Prostate gland (tissue), 2 donors: ENCODE measurements at places on chromosomes 11 and 22.

DNA sequence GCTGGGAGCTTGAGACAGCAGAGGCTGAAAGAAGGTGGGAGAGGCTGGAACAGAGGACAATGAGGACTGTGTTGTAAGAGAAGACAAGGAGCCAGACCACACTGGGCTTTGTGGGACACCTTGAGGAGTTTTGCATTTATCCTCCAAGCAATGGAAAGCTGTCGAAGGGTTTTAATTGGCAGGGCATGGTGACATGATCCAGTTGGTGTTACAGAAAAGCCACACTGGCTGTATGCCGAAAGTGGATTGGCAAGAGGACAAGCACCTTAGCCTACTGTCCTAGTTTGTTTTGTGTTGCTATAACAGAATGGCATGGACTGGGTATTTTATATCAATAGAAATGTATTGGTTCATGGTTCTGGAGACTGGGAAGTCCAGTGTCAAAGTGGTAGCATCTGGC lies 14.0 kb upstream of the APLNR start:
- no peak for DNase-seq

GRCh38 chr11:36672815-36673450 lies 74.9 kb upstream of the RAG2 start:
- peak; percentile 32 for DNase-seq

DNA sequence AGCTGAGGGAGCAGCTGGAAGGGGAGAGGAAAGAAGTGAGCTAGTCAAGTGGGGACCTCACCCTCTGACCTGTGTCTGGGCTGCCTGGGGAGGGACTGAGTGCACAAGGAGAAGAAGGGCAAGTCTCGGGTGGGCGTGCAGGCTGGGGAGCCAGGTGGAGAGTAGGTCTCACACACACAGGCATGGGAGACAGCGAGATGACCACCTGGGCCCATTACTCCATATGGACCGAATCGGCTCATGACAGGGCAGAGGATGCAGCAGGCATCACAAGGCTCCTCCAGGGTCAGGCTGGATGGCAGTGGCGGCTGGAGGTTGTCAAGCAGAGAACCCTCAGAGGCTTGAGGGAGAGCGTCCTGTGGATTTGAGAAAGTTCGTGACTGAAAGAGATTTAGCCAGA lies 63.5 kb downstream of the CEP164 start:
- DNase-seq = no peak

GRCh38 chr11:94630221-94630620 lies 63.1 kb downstream of the PIWIL4 start:
- no peak for DNase-seq

- no peak for DNase-seq
Observed at GRCh38 chr11:34564406-34564805, 50.8 kb upstream of the ELF5 start.

GRCh38 chr11:102192349-102193066 lies 82.3 kb downstream of the YAP1 start:
- no peak for DNase-seq

DNA sequence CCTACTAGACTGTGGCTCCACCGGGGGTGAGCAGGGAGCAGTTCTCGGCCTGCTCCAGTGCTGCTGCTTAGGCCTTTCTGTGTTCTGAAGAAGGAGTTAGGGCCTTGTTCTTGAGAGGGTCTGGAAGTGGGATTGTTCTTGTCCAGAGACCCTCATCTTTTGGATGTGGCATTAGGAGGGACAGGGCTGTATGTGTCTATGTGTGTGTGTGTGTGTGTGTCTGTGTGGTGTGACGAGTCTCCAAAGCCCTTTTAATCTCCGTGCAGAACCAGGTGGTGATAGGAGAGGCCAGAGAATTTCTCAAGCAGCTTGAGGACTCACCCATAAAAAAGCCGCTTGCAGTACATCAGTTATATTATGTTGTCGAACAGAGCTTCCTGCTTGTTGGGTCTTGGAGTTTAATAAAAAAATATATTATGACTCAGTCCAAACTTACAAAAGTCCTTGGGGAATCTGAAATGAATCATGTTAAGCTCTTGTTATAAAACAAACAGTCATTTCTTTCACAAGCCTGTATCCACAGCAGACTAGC lies 196.5 kb downstream of the TENM4 start:
- DNase-seq = no peak

- no peak for DNase-seq
Observed at GRCh38 chr22:25051073-25051472, 98.6 kb downstream of the KIAA1671 start.

GRCh38 chr11:134516529-134516928 lies 104.5 kb upstream of the B3GAT1 start:
- no peak for DNase-seq

- no peak for DNase-seq
Observed at GRCh38 chr11:124762105-124762623, at the start of gene ESAM. Gene ESAM (minus strand): TSS chr11:124762290. CDS start chr11:124762154, 136 bp downstream.

DNA sequence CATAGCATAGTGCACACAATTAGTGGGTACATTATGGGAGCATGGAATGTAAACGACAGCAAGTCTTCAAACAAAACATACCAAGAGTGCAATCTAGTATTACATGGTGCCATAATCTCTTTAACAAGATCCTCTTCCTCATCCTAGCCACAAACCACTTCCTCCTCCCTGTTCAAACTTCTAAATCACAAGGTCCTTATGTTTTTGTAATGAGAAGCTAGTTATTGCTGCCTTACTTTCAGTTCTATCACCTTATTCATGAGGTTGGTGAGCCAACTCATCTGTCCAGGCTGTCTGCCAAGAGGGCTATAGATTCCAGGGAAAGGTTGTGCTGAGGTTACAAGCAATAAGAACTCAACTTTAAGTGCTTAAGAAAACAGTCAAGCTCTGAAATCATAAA lies 195.4 kb upstream of the ARHGAP20 start:
- peak; percentile 12 for DNase-seq

GRCh38 chr22:49848690-49849160 lies 4.9 kb upstream of the ZBED4 start:
- no peak for DNase-seq

DNA sequence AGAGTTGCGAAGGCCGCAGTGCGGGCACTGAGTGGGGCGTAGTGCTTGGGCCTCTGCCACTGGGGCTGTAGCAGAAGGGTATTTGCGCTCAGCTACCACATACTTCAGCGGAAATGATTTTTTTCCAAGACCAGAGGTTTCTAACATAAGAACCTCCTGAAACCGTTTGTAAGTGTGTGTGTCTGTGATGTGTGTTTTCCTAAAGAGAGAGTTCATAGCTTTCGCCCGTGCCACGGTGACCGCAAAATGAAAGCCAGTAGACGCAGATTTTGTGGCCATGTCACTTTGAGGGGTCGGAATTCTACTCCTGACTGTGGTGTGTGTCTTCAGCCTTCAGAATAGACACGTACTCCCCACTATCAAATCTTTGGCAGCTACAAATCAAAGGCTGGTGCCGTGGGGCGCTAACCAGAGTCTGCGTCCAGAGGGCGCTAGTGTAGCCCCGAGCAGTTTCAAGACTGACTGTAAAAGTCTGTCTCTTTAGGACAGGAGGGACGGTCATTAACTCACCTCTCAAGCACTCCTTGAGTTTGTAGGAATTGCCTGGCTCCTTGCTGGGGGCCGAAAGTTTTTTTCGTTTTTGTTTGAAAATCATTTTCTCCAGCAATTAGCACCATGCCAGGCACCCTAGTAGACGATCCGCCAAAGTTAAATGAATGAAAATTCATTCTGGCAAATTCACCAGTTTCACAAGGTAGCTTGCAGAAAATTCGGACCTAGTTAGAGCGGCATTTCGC lies 2.5 kb upstream of the CALCA start:
- DNase-seq = no peak

- DNase-seq = no peak
Observed at GRCh38 chr11:35584321-35584720, 33.9 kb upstream of the FJX1 start.

- DNase-seq = no peak
Observed at GRCh38 chr22:48209473-48210197, 1447.2 kb downstream of the TBC1D22A start.

DNA sequence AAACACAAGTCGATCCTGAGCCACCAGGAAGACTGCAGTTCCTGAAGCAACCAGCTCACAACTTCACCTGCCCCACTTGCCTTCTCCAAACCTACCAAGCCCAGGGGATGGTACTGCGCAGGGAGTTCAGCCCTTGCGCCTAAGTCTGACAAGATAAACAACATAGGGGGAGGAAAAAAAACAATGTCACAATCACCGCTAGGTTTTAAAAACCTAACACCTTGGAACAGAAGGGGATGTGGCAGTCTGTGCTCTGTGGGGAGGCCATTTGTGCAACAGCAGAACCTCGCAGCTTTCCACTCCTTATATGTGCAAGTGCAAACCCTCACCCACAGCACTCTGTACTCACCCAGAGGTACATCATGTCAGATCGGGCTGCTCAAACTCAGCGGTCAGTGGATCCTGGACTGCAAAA lies 134.2 kb downstream of the RBFOX2 start:
- no peak for DNase-seq

DNA sequence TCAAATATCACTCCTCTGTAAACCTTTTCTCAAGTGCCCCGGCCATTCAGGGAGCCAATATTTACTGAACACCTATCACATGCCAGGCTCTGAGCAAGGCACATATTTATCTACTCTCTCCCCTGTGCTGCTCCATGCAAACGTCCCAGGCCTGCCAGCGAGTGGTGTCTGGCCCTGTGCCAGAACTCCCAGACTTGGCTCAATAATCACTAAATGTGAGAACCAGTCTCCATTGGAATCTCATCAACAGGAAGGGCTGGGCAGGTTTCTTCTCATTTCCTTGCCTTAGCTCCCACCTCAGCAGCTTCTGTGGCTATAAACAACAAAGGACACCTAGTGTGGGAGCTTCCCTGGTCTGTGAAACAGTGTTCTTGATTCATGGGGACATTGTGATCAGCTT lies 21.7 kb downstream of the RASSF10 start:
- peak; percentile 88 for DNase-seq
